ENCODE measurements at places on chromosomes 1 and 21. TPM values are rescaled to one million over a fixed set of nuclear protein-coding genes. Genes with fewer than 3 reads are reported as not detected.

Gene KCNK1
- total RNA-seq, result 1.8 TPM

Gene SV2A
- total RNA-seq, result 4.8 TPM

Gene SHISA4
- 20.3 TPM for total RNA-seq

Gene RBM11
- 0.29 TPM for total RNA-seq

Gene SNIP1
- total RNA-seq, result 13.4 TPM

Gene ELF3
- total RNA-seq, result 2.9 TPM

Gene LMO4
- 44.2 TPM for total RNA-seq

Gene AGT
- total RNA-seq, result 3.7 TPM

Gene TMEM240
- total RNA-seq, result 22.1 TPM

Gene FALEC
- total RNA-seq, result not detected

GRCh38 chr1:179310721-179311120 lies 17.1 kb downstream of the SOAT1 start:
- no peak for DNase-seq
- no peaks in the 10 kb centered on the region for H3K4me1 ChIP-seq
- H3K36me3 ChIP-seq, result no peaks in the 10 kb centered on the region
- H3K4me3 ChIP-seq, result no peak overlapping the region
- no peak overlapping the region for H3K27ac ChIP-seq
- H3K27me3 ChIP-seq, result no peaks in the 10 kb centered on the region

- no peak overlapping the region for H3K4me3 ChIP-seq
- DNase-seq, result no peak
- peaks cover 51% of the 10 kb centered on the region for H3K36me3 ChIP-seq
- no peaks in the 10 kb centered on the region for H3K27me3 ChIP-seq
Observed at GRCh38 chr1:16300436-16300835, 51.8 kb downstream of the FBXO42 start.

DNA sequence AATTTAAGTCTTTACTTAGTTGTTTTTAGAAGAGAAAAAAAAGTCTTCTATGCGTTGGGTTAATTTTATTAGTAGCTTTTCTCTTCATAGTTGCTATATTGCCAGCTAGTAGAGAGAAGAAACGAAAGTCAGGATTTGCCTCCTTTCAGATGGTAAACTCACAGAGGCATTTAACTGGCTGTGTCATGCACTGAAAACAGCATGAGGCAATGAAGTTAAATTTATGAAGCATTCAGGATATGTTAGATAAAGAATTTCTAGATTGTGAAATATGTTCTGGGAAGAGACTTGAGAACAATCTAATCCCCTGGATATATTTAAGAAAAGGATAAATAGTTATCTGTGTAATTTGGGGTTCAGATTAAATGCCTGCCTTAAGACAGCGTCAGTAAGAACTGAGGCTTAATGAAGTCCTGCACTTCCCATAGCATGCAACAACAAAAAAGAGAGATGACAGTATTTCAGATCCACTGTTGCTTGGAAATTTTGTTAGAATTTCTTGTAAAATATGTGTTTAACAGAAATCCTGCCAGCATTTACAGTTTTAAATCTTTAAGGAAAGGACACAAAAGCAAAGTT lies 1.7 kb downstream of the ANGPTL1 start:
- H3K36me3 ChIP-seq, result no peaks in the 10 kb centered on the region
- peak overlapping the region; percentile 58 for H3K4me3 ChIP-seq
- H3K27ac ChIP-seq, result peak overlapping the region; percentile 74

DNA sequence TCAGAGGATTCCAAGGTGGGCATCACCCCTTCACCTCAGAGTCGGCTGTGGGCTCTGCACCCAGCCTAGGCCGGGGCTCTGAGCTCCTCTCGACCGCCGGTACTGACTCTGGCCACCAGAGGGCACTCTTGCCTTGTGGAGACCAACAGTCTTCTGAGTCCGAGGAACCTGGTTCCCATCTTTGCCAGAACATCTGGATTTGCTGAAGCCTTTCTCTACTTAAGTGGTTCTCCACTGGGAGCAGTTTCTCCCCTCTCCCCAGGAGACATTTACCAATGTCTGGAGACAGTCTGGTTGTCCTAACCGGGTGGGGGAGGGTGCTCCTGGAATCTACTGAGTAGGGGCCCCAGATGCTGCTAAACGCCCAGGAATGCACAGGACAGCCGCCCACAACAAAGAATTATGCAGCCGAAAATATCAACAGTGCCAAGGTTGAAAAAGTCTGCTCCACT lies 9.4 kb downstream of the ETV3L start:
- H3K4me1 ChIP-seq, result peaks cover 14% of the 10 kb centered on the region
- DNase-seq, result no peak
- no peaks in the 10 kb centered on the region for H3K27me3 ChIP-seq
- no peak overlapping the region for H3K4me3 ChIP-seq
- H3K27ac ChIP-seq, result no peak overlapping the region
- no peaks in the 10 kb centered on the region for H3K36me3 ChIP-seq

- H3K27ac ChIP-seq, result no peak overlapping the region
- H3K27me3 ChIP-seq, result no peaks in the 10 kb centered on the region
- no peak for DNase-seq
- no peaks in the 10 kb centered on the region for H3K36me3 ChIP-seq
- H3K4me3 ChIP-seq, result no peak overlapping the region
- peaks cover 4% of the 10 kb centered on the region for H3K4me1 ChIP-seq
Observed at GRCh38 chr1:63122079-63122478, 200.3 kb upstream of the FOXD3 start.

GRCh38 chr1:193451001-193451400 lies 264.6 kb upstream of the B3GALT2 start:
- no peaks in the 10 kb centered on the region for H3K27me3 ChIP-seq
- H3K36me3 ChIP-seq, result no peaks in the 10 kb centered on the region
- no peak overlapping the region for H3K4me3 ChIP-seq
- DNase-seq, result no peak
- H3K27ac ChIP-seq, result no peak overlapping the region
- no peaks in the 10 kb centered on the region for H3K4me1 ChIP-seq

DNA sequence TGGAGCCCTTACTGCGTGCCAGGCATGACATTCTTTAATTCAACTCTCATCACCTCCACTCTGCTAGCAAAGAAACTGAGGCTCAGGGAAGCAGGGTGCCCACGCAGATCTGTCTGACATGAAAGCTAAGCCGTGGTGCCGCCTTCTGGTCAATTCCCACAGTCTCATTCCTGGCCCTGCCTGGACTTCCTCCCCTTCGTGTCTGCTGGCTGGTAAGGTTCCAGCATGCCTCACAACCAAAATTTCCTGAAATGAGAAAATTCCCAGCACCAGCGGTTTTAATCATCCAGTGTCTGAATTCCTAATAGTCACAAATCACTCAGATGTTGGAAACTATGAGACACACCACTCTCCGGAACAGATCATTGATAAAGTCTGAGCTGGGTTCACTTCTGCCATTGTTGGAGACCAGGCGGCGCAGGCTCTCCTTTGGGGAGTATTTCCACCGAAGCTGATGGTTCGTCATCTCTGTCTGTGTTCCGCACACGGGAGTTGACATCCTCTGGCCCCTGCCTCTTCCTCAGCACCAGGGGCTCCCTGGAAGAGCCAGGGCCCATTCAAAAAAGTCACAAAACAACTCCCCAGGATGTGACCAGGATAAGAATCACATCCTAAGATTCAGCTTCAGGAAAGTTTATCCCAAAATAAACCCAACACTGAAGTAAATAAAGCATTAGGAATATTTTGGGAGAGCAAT lies 167.7 kb downstream of the PLPP3 start:
- no peak overlapping the region for H3K4me3 ChIP-seq
- peaks cover 5% of the 10 kb centered on the region for H3K4me1 ChIP-seq
- no peaks in the 10 kb centered on the region for H3K36me3 ChIP-seq
- no peaks in the 10 kb centered on the region for H3K27me3 ChIP-seq
- no peak for DNase-seq

DNA sequence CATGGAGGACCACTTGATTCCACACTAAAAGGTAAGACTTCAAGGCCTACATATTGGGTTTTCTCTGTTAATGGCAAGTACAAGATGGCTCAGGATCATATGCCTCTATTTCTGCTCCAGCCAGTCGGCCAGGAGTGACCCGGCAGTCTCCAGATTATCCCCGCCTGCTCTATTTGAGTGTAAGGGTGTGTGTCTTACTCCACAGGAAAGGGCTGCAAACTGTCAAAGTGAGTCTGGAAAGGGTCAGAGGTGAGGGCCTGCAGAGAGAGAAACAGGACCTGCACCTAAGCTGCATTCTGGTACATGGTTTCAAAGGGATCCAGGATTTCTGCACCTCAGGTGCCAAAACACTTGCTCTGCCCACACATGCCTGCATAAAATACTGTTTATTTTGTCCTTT lies 9.2 kb downstream of the ZNF692 start:
- peaks cover 84% of the 10 kb centered on the region for H3K36me3 ChIP-seq
- H3K4me3 ChIP-seq, result no peak overlapping the region
- H3K27me3 ChIP-seq, result no peaks in the 10 kb centered on the region
- H3K27ac ChIP-seq, result no peak overlapping the region
- H3K4me1 ChIP-seq, result peaks cover 12% of the 10 kb centered on the region
- no peak for DNase-seq

- H3K36me3 ChIP-seq, result no peaks in the 10 kb centered on the region
- H3K4me3 ChIP-seq, result no peak overlapping the region
- H3K27me3 ChIP-seq, result no peaks in the 10 kb centered on the region
- H3K4me1 ChIP-seq, result peaks cover 18% of the 10 kb centered on the region
- peak overlapping the region; percentile 57 for H3K27ac ChIP-seq
Observed at GRCh38 chr1:184648856-184649201, 105.8 kb downstream of the EDEM3 start.

DNA sequence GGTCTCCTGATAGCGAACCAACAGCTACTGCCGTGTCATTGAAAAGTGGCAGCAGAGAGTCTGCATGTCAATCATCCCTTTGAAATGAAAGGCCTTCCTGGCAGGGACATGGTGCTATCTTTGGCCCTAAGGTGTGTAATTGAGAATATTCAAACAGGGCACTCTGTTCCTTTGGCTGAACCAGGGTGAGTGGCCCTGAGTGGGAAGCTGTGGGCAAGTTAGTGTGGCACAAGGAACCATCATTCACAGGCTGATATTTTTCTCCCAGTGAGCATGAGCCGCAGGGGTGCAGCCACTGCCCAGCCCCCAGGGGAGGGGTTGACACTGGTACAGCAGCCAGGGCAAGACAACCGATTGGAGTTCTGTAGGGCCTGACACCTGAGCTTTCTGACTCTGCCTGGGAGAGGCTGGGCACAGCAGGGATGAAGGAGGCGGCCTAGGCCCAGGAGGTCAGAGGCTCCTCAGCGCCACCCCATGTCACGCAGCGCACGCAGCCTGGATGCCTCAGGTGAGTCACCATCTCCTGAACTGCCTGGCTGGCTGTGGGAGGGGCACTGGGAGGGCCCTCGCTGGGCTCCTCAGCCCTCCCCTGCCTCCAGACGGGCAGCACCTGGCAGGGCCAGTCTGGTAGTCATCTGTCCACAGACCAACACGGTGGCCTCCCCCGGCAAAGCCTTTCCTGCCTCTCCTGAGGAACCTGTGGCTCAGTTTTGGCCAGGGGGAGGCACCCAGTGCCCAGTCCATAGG lies 13.2 kb downstream of the QSOX1 start:
- no peak overlapping the region for H3K4me3 ChIP-seq
- no peaks in the 10 kb centered on the region for H3K27me3 ChIP-seq
- peaks cover 53% of the 10 kb centered on the region for H3K4me1 ChIP-seq
- peak overlapping the region; percentile 66 for H3K27ac ChIP-seq

DNA sequence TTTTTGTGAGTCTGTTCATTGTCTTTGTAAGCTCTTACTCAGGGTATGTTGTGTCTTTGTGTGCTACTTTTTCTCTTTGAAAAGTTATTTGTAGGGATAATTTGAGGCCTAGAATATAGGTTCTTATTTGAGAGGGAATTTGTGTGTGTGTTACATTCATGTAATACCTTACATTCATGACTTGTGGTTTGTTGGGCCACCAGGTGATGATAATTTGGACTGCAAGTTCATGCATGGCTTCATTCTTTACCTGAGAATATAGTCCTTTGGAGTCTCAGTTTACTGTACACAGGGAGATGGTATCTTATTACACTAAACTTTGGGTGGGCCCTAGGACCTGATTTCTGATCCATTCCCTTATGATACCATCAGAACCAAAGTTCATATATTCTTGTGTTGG lies 51.8 kb upstream of the FASLG start:
- no peaks in the 10 kb centered on the region for H3K4me1 ChIP-seq
- no peak overlapping the region for H3K4me3 ChIP-seq
- H3K36me3 ChIP-seq, result peaks cover 12% of the 10 kb centered on the region
- no peak overlapping the region for H3K27ac ChIP-seq
- no peak for DNase-seq

DNA sequence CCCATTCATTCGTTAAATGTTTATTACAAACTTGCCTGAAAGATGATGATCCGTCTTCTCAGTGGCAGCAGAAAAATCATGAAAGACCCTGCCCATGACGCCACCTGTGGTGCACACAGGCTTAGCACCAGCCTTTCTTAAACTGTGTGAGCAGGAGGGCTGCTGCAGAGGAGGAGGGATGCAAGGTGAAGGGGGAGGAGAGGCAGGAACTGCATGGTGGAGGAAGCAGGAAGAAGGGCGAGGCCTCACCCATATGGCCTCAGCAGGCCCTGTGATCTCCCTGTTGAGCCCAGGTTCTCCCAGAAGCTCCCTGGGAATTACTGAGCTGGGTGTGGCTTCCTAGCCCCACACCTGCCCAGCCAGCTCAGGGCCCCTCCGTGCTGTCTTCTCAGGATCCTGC lies 25.0 kb upstream of the RD3 start:
- no peaks in the 10 kb centered on the region for H3K27me3 ChIP-seq
- DNase-seq, result no peak
- H3K36me3 ChIP-seq, result no peaks in the 10 kb centered on the region
- no peak overlapping the region for H3K4me3 ChIP-seq

DNA sequence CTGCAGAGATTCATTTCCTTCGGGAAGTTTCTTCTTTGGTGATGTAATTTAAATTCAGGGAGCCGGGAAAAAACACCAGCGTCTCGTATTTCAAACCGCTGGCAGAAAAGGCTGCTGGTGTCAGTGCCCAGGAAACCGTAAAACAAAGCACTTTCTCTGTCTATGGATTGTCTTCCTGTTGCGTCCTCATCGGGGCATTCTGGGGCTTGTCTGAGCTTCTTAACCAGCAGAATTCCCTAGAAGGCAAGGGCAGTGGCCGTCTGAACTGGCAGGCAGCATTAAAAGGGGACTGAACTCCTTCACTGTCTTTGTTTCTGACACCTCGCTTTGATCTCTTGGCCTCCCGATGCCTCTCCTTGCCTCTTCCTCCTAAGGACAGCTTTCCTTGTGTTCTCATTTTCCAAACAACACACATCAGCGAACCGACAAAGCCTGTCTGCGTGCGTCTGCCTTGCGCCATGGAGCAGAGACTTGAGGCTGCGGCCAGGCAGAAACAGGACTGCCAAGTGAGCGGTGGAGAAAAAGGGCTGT lies 391.6 kb upstream of the VAMP3 start:
- peak overlapping the region; percentile 62 for H3K27ac ChIP-seq
- no peaks in the 10 kb centered on the region for H3K36me3 ChIP-seq
- peak; percentile 50 for DNase-seq
- peaks cover 27% of the 10 kb centered on the region for H3K4me1 ChIP-seq

DNA sequence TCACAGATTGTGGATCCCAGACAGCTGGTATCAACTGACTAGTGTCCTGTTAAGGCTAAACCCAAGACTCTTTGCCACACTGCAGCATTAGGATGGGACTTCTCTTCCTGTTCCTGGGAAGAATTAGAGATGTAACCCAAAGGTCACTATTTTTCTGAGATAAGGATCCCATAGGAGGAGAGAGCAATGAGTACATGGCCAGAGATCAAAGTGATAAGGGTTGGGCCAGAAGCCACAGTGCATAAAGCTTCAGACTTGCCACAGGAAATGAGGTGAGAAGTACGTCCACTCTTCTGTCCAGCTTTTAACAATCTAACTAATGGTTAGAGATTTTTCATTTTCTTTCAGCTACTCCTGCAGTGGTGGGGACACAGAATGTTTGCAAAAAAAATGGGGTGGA lies at the start of gene HSD3B1:
Gene HSD3B1, plus strand, starts transcription at position 270 of the 400 bp plus-strand sequence. CDS start 267 bp downstream, outside the sequence.
- H3K36me3 ChIP-seq, result no peaks in the 10 kb centered on the region
- H3K27ac ChIP-seq, result no peak within 1 kb of the TSS
- DNase-seq, result no peak
- no peaks in the 10 kb centered on the region for H3K4me1 ChIP-seq
- no peaks in the 10 kb centered on the region for H3K27me3 ChIP-seq
- H3K4me3 ChIP-seq, result no peak within 1 kb of the TSS

Measured in esophagus muscularis mucosa (tissue), 4 donors.